AG08396 (cell line): ENCODE measurements at places on chromosomes 3 and 15.

GRCh38 chr15:60396100-60396499 is 1.7 kb downstream of the ANXA2 start:
- no peak for DNase-seq

DNA sequence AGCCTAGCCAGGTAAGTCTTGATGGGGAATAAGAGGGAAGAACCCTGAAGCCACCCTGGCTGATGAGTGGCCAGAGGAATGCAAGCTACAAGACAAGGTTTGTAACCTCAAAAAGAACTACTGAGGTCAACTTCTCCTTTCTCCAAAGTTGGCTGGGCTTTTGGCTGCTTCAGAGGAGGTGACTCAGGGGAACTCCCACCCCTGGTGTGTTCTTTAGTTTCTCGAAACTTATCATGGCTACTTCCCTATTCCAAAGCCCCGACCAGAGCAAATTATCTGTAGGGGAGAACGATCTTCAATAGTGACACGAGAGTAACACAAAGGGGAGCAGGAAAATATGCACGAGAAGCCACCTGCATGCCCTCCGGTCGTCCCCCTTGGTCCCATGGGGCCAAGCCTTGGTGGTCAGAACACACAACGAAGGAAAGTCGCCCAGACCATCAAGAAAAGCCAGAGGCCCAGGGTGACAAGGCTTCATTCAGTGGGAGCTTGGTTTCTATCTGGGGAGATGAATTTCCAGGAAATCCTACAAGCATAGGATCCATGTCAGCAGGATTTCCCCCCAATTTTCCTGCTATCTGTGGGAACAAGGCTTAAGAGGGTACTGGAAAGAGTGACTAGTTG is 6.5 kb upstream of the BCL2A1 start:
- no peak for DNase-seq

- DNase-seq = no peak
Measured at GRCh38 chr3:134494495-134494894, 8.6 kb downstream of the CEP63 start.

DNA sequence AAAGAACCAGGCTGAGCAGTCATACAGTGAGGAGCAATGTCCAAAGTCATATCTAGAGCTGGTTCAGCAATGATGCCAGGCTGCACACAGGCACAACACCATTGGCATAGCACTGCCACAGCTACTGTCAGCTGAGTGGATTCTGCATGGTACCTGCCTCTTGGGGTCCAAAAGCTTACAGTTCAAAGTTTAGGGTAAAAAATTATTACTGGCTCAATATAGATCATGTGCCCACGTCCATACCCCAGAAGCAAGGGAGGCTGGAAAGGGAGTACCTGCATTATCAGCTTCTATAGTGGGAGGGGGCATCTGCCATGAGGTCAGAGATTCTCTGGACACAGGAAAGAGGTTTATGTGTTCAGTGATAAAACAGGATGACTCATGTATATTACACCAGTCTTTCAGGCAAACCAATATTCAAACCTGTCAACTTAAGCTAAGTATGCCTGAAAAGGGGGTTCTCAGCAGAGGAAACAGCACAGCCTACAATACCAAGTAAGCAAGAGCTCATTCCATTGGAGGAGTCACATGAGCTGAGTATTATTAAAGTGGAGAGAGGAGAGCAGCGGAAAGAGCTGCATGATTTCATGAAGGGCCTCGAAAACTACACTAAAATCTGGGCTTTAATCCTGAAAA is 99.0 kb downstream of the ANO10 start:
- DNase-seq = no peak

DNA sequence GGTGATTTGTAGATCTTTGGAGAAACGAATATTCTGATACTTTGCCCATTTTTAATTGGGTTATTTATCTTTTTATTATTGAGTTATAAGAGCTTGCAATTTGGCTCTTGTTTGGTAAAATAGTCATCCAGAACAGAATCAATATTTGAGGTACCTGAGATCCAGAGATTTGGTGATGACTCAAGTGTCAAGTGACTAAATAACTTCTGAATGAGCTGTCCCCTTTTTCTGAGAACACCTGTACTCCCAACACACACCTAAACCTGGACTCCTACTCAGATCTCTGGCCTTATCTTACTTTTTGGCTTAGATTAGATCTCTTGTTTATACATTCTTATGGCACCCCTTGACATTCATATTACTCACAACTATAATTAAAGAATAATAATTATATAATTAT is 3.1 kb upstream of the TRA2B start:
- DNase-seq = no peak

GRCh38 chr3:128062033-128062745 is 10.0 kb downstream of the SEC61A1 start:
- DNase-seq = no peak

DNA sequence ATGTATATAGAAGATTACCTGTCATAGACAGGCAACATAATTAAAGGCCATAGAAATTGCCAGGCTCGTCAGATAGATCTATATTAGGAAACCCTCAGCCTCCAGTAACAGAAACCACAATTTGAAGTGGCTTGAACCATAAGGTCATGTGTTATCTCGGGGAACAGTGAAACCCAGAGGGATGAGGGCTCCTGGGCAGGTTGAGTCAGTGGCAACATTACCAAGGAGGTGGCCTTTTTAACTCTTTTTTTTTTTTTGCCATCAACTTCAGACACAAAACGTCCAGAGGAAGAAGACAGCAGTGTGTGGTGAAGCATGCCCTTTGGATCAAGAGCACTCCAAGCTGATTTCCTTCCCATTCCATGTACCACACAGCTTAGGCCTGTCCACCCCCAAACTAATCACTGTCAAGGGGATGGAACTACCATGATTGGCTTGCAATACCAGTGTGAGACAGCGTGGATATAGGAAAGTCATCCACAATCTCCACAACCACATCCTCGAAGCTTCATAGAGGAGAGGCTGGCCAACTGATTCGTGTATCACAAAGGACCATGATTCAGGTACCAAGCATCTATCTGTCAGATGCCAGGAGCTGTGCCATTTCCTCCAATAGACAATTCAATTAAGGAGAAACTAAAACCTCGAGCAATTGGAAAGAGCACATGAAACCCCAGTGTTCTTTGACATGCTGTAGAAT is 999 bp upstream of the KIF7 start:
- peak; percentile 60 for DNase-seq

GRCh38 chr3:120449701-120450599 is 842 bp downstream of the FSTL1 start:
- DNase-seq = peak; percentile 77

DNA sequence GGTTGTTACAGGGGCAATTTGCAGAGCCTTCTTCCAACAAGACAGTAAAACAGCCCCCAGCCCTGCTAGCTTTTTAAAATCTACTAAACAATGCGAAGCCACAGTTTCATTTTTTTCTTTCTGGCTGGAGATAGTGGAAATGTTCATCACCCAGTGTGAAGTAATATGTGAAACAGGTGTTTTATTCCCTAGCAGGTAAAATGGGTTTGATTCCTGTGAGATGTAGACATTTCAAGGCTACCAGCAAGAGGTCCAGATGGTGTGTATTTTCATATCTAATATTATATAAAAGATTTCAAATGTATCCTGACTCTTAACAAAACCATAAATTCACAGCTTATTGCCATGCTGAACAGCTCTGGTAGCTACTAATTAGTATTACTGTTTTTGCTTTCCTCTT is 160.3 kb downstream of the SATB1 start:
- DNase-seq = no peak

DNA sequence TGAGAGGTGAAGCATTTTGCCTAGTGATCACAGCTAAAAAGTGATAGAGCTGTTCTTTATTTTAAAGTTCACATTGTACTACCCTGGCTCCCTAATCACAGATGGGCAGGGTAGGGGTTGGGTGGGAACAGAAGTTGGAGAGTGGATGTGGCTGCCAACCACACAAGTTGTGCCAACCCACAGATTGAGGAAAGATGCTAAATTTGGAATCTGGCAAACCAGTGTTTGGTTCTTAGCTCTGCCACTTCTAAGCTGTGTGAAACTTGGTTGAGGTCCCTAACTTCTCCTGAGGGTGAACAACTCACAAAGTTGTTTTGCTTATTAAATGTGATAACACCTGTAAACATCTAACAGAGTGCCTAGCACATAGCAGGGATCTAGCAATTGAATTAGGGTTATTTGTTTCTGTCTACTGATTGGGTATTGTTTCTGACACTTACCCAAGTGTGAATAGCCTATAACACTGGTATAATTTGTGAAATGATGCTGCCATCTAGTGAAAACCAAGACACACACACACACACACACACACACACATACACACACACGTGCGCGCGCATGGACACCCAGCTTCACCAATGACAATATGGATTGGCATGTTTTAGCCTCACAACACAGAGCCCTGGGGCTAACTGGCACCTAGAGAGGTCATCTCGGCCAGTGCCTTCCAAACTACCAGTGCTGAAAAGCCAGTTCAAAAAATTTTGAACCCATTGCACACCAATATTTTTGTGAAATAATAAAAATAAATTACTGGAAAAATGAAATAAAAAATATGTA is 25.3 kb downstream of the ADGRG7 start:
- DNase-seq = no peak

DNA sequence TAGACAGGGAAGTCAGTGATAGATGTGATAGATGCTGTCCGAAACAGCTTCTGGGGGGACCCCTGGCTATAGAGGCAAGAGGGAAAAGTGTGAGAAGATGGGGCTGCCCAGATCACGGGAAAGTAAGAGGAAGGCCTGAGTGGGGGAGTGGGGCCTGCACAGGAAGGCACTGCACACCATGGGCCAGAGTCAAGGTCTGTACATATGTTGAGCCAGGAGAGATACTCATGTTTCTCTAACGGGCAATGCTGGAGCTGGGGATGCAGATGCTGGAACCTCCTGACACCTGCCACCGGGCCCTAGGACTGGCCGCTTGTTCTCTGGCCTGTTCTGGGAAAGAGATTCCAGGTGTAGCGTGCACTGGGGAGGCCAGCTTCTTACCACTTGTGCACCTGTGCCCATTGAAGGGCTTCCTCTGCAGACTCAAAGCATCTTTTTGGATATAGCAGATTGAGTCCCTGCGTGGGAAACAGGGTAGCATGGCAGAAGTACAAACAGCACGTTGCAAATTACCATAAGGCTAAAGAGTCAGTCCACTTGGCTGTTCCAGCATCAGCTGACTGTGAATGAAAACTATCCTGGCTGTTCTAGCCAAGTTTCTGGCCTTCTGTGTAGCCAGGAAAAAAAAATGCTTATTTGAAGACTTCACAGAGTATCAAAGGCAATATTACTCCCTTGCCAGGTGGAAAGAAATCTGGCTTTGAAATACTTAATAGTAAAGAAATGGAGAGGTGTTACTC is 77.1 kb upstream of the GSK3B start:
- DNase-seq = no peak

DNA sequence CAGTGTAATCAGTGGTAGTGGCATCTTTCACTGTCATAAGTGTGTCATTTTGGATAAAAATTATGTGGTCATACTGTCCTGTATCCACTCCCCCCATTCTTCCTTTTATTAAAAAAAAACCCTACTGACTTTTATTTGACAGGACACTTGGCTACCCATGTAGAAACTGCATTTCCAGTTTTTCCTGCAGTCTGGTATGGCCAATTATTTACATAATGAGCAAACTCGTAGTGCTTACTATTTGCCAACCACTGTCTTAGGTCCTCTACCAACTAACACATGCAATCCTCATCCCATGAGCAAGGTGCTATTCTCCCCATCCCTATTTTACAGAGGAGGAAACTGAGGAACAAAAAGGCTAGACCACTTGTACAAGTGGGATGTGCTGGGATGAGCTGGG is 129.1 kb downstream of the MECOM start:
- DNase-seq = no peak

DNA sequence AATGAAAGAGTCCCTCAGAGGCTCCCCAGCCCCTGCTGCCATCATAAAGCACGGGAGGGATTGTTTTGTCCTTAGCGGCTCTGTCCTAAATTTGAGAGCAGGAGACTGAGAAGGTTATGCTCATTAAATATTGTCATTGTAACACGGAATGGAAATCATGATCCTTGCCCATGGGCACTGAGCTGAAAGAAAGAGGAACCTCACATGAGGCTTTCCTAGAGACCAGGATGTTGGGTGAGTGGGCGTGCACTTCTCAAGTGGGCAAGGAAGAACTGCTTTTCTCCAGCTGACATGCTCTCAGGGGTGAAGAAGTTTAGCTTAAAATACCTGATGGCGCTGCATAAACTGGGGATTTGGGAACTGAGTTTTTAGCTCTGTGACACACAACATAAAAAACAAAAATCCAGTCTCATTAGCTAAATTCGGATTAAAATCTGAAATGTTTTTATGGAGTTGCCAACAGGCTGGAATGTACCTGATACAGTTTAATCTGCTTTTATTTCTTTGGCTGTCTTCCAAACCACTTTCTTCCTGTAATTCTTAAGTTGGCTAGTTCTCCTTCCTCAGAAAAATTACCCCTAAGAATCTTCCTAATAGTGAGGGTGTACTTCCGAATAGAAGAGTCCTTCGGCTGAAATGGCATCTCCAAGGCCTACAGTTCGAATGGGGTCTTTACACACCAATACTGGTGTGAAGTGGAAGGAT is 31.7 kb downstream of the ADPGK start:
- no peak for DNase-seq

DNA sequence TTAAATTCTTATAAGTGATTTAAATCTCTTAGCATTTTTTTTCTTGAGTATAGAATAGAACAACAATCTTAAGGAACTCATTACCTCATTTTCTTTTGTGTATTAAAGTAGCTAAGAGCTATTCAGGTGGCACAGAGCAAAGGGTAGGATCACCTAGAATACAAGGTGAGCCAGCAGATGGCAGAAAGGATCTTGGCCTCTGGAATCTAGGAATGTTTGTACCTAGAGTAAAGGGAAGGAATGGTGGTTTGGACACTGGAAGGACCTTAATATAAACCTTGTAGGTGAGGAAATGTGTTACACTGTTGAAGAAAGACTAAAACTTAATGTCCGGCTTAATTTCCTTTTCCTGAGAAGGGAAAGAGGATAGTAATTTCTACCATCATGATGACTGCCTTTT is 89.0 kb downstream of the GHSR start:
- no peak for DNase-seq

GRCh38 chr15:29133321-29133720 is 136.3 kb downstream of the NSMCE3 start:
- DNase-seq = no peak

- no peak for DNase-seq
Measured at GRCh38 chr3:52182196-52182595, 15.8 kb upstream of the ALAS1 start.

GRCh38 chr3:184590795-184591194 is 29.2 kb downstream of the EPHB3 start:
- no peak for DNase-seq

DNA sequence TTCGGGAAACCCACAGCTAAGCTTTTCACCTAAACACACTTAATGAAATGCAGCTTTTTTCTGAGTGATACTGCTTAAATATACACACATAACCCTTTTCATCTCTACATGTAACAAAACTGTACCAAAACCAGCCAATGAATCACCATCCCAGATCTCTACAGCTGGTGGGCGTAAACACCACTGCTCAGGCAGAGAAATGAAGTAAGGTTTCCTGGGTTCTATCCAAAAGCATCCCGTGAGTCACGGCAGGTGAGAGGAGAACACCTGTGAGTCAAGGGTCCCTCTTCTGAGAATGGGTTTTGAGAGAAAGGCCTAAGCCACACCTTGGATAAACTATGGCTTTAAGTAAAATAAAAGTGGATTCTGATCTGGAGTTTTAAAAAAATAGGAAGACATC is 2.6 kb downstream of the CLDN1 start:
- no peak for DNase-seq

GRCh38 chr15:52080706-52081392 is 31.7 kb downstream of the BCL2L10 start:
- DNase-seq = no peak

- no peak for DNase-seq
Measured at GRCh38 chr15:67114846-67115585, 49.6 kb downstream of the SMAD3 start.
